ENCODE measurements at places on chromosomes 5 and 9. TPM values are rescaled to one million over a fixed set of nuclear protein-coding genes. Genes with fewer than 3 reads are reported as not detected.

DNA sequence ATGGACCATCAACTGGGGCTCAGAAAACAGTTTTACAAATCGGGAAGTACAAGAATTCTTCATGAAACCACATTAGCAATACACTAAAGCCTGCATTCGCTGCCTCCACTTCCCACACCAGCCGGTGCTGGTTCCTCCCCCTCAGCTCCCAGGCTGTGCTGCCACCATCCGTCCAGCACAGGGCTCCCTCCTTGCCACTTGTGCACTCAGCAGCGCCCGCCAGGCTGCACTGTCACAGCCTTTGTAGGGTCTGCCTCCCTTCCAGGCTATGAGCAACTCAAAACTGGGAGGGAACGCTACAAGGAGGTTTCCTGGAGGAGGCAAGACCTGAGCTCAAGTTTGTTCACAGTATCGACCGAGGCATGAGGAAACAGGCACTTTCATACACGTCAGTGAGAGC, 7.7 kb downstream of the MAPK9 start:
- DNase-seq: no peak

- DNase-seq: no peak
These were observed 14.9 kb upstream of the CERCAM start for GRCh38 chr9:128405780-128406171.

- no peak for DNase-seq
These were observed 101.0 kb upstream of the PTPN3 start for GRCh38 chr9:109599131-109599530.

- DNase-seq: no peak
These were observed 13.2 kb upstream of the GFPT2 start for GRCh38 chr5:180366326-180366725.

DNA sequence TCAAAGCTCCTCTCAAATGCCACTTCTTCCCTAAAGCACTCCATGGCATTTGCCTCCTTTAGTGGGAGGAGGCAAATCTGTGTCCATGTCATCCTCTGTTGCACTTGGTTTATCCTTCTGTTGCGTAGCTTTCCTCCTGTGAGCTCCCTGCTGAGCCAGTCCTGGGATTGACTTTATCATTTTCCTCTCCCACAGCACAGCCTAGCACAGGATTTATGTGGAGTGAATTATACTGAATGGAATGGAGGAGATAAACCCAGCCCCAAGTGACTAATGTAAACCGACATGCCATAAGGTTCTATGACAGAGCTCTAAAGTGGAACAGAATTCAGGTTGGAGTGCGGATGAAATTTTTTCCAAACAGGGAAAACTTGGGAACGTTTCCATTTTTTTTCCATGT, 26.4 kb upstream of the TOMM5 start:
- no peak for DNase-seq

DNA sequence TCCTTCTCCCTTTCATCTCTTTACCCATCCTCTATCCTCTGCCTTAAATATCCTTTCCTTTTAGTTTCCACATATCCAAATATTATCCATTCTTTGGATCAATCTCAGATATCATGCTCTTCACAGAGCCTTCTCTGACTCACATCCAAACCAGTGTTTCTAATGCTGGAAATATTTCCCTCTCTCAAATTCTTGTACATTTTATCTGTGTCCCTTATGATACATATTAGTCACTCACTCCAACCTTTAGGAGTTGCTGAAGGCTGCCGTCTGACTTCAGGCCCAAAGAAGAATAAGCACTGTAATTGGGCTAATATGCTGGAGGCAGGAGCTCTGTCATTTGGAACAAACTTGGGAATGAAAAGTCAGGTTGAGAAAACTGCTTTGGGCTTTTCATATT, 156.4 kb upstream of the RUSC2 start:
- no peak for DNase-seq

DNA sequence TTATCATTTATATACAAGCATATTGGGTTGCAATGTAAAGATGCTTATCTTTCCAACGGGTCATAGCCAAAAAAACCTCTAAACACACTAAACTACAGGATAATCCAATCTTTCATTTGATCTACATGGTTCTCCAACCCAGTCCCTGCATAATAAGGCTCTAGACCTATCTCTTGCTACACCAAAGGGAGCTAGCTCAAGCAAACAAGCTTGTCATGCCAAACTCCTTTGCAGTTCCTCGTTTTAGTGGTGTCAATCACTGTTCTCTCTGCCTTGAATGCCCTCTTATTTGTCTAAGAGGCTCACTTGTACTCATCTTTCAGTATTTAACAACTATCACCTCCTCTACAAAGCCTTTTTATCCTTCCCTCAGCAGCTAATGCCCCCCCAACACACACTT, 5.6 kb downstream of the HOMER1 start:
- no peak for DNase-seq

DNA sequence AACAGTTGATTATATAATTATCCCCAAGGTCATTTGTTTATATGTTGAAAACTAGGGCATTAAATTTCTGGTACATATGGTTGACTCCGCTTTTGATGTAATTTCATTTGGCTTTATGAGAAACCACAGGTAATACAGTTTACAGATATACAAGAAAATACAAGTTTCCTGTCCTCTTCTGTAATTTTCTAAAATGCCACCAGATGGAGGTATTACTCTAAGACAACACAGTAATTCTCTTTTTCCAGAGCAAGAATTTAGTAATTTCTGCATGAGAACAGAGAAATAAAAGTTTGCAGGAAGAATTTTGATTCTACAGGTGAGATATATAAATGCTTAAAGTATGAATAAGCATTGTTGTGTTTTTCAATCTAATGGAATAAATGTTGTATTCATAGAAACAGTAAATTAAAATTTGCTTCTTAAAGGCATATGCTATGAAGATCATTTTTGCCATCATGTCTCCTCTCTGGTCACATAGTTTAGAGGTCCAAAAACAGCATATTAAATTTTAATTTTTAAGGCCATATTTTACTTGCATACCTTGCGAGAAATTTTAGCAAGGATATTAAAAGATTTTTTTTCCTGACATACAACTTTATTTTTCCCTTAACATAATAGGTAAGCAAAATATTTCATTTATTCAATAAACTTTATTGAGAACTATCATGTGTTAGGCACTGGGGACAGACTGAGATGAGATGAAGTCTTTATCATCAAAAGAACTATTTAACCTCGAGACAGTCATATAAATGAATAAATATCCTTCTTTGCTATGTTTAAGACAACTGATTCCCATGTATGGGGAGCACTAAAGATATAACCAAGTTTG, 22.7 kb downstream of the CHD1 start:
- peak; percentile 24 for DNase-seq

- DNase-seq: no peak
These were observed 42.3 kb downstream of the COL23A1 start for GRCh38 chr5:178547753-178548415.

GRCh38 chr5:60223342-60223741, 329.8 kb upstream of the PDE4D start:
- no peak for DNase-seq

GRCh38 chr5:96408841-96409538, 24.1 kb downstream of the PCSK1 start:
- DNase-seq: no peak

DNA sequence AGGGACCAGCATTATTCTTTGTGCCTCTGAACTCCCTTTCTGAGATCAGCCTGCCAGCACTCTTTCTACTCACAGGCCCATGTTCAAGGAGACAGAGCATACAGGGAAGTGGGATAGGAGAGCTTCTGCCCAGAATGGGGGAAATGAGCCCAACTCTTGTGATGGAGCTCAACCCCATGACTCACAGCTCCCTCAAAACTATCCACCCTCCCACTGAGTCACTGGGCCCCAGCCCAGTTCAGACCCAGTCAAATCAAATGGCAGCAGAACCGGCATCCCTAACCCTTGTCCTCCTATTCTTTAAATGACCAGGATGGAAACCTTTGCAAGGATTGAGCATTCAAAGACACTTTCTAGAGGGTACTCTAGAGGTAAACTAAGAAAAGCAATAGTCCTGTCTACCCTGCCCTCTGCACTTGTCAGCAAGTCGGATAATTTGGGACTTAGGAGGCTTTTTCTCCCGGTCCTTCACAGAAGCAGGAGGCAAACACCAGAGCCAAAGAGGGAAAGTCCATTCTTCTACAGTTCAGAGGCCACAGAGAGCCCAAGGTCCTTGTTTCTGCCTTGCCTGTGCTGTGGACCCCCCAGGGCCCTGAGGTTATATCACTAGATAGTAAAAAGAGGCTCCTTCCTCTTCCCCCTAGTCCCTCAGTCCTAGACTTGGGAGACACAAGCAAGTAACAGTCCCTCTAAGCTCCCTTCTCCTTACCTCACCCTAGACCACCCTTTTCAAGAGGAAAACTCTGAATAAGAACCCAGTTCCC, 3.2 kb downstream of the ATOSB start:
- DNase-seq: no peak

- DNase-seq: no peak
These were observed 155.2 kb upstream of the SPRY4 start for GRCh38 chr5:142479854-142480519.

GRCh38 chr5:141934099-141934844, 10.6 kb downstream of the DELE1 start:
- no peak for DNase-seq

- DNase-seq: no peak
These were observed 14.5 kb downstream of the PTCH1 start for GRCh38 chr9:95502248-95502647.

- DNase-seq: no peak
These were observed 126.6 kb upstream of the IL12B start for GRCh38 chr5:159456722-159457465.

- DNase-seq: no peak
These were observed 35.2 kb downstream of the NEK6 start for GRCh38 chr9:124292696-124293593.

The DNAJC21 gene
- polyA plus RNA-seq: 71.4 TPM

The SKP2 gene
- polyA plus RNA-seq: 51.0 TPM

The THBS4 gene
- 14.2 TPM for polyA plus RNA-seq

The IL9 gene
- polyA plus RNA-seq: not detected

The HRH2 gene
- 2.6 TPM for polyA plus RNA-seq

The COL23A1 gene
- polyA plus RNA-seq: 5.7 TPM

The VCAN gene
- polyA plus RNA-seq: 347 TPM

The SPATA31A6 gene
- not detected for polyA plus RNA-seq

The GRIN1 gene
- not detected for polyA plus RNA-seq

The ADAMTS6 gene
- polyA plus RNA-seq: 2.1 TPM

The OR13C4 gene
- not detected for polyA plus RNA-seq

The GLRA1 gene
- polyA plus RNA-seq: not detected

The PCDHGC4 gene
- 3.9 TPM for polyA plus RNA-seq
